ENCODE measurements at places on chromosomes 16 and 17.

DNA sequence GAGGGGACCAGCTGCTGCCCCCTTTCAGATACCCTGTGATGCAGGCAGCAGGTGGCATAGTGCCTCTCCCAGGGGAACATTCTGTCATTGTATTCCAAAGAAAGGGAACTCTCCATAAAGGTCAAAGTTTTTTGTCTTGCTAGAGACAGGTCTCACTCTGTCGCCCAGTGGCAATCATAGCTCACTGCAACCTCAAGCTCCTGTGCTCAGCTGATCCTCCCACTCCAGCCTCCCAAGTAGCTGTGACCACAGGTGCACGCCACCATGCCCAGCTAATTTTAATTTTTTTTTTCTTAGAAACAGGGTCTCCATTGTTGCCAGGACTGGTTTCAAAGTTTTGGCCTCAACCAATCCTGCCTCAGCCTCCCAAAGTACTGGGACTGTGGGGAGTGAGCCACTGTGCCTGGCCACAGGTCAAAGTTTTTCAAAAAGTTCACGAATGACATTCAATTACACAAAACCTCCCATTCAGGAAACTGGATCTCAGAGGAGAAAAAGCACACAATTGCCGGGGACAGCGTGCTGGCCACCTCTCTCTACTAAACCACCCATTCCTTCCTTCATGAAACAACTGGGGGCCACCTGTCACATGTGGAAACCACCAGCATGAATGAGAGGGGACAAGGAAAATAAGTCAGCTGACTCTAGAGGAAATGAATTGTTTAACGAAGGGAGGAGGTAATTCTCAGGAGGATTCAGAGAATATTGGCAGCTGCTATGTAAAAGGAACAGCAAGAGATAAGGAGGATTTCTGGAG lies 80.0 kb downstream of the MARCHF10 start:
- no peak for DNase-seq

DNA sequence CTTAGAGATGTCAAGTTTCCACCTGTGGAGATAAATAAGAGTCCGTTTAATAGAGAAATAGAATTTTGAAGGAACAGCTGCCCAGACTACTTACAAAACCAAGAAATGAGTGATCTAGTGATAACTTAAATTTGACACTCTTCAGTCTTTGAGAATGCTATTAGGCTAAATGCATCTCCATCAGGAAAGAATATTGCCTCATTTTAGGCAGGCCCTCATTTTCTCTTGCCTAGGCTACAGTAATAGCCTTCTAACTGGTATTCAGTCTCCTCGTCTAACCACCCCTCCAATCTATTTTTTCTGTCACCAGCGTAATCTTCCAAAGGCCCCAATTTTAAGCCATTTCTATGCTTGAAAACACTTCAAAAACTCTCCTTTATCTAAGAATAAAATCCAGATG lies 537.8 kb upstream of the CA10 start:
- no peak for DNase-seq

DNA sequence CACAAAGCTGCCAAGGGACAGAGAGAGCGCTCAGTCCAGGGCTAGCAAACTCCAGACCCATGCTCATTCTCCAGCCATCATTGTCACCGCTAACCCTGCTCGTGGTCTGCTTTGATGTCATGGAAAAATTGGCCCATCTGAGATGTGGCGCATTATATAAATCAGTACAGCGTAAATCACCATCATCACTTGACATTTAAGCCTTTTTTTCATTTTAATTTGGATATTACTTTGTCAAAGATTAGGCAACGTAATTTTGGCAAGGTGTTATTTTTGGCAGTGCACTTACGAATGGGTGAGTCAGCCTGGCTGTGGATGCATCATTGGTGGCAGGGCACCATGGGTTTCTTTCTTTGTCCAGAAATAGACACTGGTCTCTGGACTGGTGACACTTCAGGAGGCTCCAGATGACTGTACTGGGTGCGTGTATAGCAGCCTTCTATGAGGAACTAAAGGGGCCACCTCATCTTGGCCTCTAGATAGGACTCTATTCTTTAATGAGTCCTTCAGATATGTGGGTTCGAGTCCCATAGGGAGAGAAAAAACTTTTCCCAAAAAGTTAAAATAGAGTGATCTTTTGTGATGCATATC lies 166.3 kb downstream of the MSI2 start:
- no peak for DNase-seq

DNA sequence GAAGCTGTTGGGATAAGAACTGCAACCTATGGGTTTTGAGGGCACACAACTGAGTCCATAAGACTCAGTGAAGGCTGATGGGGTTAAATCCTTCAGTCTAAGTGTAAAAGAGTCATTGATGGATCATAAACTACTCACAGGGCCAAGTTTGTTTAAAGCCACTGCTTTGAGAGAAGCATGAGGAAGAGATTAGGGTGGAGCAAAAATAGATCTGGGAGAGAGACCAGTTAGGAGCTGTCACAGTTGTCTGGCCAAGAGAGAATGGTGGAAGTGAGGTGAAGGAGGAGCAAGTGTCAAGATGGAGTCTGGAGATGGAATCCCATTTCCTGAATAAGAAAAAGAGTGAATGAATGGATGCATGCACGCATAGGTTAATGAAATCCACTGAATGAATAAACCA lies 379.1 kb upstream of the CDH11 start:
- DNase-seq, result no peak

DNA sequence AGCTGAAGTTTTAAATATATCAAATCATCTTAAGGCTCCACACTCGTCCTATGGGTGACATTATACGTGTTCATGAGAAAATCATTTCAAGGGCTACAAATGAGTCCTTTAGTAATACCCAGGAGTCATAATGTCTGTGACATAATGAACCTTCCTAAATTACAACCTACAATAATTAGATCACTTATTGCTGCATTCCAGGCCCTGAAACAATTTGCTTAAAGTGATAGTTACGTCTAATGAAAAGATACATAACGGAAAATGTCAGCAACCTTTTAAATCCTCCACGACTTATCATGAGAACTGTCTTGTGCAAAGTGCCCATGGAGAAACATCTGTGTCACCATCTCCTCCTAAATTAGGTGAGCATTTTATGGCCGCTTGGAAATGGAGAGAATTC lies 43.4 kb downstream of the IRX3 start:
- no peak for DNase-seq

DNA sequence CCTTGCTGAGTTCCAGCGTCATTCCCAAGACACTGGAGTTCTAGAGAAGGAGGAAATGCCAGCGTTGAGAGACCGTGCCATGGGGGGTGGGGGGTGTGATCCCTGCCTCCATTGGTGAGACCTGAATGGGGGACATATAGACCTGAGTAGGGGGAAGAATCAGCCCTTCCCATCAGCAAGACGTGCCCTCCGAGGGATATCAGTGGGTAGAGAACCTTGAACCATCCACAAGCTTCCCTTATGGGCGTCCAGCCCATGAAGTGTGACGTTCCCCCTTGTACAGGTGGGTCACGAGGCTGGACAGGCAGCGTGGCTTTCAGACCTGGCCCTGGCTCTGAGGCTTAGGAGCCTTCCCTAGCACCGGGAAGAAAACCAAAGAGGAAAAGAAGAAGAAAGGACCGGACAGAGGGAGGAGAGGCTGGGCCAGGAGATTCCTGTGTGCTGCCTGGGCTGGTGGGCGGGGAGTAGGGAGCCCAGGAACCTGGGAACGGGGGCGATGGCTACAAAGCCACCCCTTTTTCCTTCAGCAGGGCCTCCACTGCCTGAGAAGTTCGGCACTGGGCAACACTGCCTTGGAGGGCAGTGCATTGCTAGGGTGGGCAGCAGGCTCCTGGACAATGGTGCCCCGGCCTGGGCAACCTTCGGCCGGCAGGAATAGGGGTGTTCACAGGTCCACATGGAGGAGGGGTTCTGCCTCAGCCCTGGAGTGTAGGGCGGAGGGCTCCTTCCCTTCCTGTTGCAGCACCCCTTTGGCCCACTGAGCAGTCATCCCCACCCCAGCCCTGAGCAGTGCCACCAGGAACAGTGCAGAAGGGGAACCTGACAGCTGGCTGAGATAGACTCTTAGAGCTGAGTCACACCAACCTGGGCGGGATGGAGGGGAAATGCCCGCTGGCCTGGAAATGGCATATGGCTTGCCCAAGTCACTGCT lies 7.2 kb downstream of the RAB11FIP4 start:
- no peak for DNase-seq

- no peak for DNase-seq
Observed at GRCh38 chr17:50995668-50996067, 125.0 kb downstream of the SPAG9 start.

- no peak for DNase-seq
Observed at GRCh38 chr16:79691007-79691406, 90.5 kb upstream of the MAF start.

DNA sequence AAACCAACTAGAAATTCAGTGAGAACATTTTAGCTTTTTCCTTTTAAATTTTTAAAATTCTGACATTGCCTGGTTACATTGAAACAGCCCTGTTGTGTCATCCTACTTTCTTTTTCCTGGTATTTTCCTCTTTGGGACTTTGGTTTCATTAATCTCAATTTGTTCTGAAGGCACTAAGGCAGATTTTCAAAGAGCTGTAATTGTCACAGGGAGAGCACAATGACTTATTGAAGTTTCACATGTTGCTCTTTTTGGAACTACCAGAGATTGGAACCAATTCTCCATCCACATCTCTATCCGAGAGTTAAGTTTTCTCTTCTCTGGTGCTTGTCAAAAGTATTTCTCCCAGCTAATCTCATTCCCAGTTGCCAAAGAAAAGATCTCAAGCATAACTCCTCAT lies 144.7 kb upstream of the TBX2 start:
- DNase-seq, result no peak

- no peak for DNase-seq
Observed at GRCh38 chr16:86462334-86463084, 47.8 kb upstream of the FOXF1 start.

All from fibroblast of the conjunctiva (primary cell).